CD4-positive, alpha-beta T cell (primary cell): ENCODE measurements at places on chromosomes 3 and 15. TPM values are rescaled to one million over a fixed set of nuclear protein-coding genes. Genes with fewer than 3 reads are reported as not detected.

FAM81A gene
- total RNA-seq: not detected

NDN gene
- total RNA-seq: not detected

- DNase-seq: no peak
Observed at GRCh38 chr3:1515882-1516281, 423.1 kb downstream of the CNTN6 start.

- DNase-seq: peak; percentile 8
Observed at GRCh38 chr3:174444391-174444790, 414.7 kb upstream of the NAALADL2 start.

DNA sequence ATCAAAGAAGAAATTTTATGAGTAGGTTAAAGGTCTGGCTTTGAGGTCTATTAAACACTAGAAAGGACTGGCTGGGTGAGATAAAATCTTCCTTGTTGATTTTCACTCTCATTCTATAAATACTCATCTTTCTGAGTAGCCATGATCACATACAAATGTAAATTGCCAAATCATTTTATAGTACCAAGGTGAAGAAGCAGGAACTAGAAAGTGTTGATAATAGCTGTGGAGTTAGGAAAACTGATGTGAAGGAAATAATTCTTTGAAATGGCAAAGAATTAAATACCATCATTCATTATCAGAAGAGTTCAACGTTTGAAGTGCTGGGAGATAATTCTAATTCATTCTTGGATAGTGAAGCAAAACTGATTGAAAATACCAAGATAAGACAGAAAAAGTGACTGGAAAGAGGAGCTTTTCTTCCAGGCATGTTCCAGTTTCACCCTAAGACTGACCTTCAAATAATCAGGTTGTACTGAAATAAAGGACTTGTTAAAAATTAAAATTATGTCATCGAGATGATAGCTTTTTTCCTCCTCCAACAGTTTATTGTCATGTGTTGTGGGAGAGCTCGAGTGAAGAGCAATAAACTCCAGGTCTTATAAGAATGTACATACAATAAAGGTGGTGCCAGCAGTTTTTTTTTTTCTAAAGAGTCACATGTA lies 17.4 kb downstream of the THBS1 start:
- no peak for DNase-seq
